Thymus (tissue), 14 donors: ENCODE measurements at places on chromosomes 3 and 15.

DNA sequence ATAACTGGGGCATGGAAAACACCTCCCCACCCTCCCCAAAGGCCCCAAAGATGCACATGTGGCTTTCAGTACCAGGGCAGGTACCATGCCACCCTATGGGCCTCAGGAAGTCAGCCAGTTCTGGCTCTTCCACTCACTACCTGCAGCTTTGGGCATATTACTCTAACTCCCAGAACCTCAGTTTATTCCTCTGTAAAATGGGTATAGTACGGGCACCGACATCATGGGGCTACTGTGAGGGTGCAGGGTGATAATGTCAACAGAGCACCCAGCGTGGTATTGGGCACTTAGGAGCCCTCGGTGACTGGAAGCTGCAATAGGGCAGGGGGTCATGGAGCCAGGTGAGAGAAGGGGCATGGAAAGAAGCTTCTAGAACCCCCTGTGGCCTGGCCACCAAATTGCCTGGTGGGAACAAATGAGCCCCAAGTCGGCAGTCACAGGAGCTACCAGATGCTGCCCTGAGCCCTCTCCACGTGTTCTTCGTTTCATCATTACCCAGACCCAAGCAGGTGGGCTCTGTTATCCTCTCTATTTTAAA is 512.1 kb downstream of the SHQ1 start:
- DNase-seq: no peak

GRCh38 chr3:16395212-16395611 is 118.3 kb downstream of the RFTN1 start:
- no peak for DNase-seq

GRCh38 chr3:172102883-172103310 is 63.5 kb downstream of the FNDC3B start:
- no peak for DNase-seq

DNA sequence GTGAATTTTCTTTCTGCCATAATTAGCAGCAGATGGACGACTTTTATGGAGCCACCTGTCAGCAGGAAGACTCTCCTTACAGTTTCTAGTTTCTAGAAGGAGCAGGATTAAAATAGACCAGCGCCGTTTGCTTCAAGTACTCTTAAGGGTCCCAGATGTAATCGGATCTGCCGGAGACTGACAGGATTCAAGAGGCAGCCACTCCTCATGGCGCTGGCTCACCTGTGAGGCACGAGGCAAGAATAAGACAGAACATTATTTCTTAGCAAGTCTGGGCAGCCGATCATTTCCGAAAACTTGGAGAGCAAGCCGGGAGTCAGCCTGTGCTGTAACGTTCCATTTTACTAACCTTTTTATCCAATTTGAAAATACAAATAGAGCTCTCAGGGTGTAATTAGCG is 410.4 kb upstream of the RORA start:
- no peak for DNase-seq

DNA sequence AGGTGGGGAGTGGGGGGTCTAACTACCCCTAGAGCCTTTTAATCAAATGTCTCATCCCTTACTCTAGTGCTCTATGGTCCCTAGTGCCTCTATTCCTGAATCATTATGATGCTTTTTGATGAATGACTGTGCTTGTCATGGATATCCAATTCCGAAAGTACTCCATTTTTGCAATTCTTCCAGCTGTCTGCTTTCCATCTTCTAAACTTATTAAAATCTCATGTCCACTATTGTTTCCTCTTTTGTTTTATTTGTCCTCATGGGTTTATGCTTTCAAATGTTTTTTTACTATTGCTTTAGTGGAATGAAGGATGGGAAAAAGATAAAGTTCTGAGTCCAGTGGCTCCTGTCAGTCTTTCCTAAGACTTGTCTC is 77.2 kb upstream of the KCNMB2 start:
- DNase-seq: no peak

- no peak for DNase-seq
Observed at GRCh38 chr15:99306694-99307338, 55.5 kb downstream of the LRRC28 start.

DNA sequence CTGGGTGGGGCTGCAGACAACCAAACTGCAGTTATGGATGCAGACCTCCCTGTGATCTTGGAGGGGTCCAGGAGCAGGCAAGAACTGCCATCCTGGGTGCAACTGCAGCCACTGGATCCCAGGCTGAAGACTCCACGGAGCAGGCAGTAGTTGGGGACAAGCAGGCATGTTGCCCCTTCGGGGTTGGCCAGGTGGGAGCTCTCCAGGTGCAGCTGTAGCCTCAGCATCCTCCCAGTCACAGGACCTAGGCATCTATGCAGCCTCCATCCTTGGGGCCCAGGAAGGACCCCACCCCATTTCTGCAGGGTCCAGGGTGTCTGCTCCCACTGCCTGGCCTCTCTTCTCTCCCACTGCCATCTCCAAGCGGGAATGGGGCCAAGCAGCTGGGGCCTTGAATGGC is 322.2 kb upstream of the RBMS3 start:
- DNase-seq: no peak

GRCh38 chr15:61613729-61614128 is 384.6 kb upstream of the RORA start:
- DNase-seq: no peak

DNA sequence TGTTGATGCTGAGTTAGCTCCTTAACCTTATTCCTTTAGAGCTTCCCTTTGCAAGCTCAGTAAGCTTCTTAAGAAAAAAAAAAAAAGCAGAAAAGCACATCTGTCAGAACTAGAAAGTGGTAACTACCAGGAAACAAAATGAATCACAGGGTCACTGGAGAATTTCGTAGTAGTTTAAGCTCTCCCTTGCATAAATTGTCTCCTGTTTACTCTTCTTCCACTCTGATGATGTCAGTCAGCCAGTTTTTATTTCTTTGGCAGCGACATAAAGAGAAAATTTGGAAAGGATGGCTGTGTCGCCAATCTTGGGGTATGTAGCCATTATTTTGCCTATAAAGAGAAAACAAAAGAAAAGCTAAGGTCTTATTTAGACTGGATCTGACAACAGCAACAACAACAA is 3.2 kb upstream of the GABRR3 start:
- no peak for DNase-seq

- no peak for DNase-seq
Observed at GRCh38 chr3:123609063-123609462, 24.2 kb upstream of the HACD2 start.

GRCh38 chr3:101070799-101071121 is 77.5 kb upstream of the ABI3BP start:
- DNase-seq: no peak

GRCh38 chr15:68057034-68057433 is 2.9 kb downstream of the PIAS1 start:
- DNase-seq: no peak

DNA sequence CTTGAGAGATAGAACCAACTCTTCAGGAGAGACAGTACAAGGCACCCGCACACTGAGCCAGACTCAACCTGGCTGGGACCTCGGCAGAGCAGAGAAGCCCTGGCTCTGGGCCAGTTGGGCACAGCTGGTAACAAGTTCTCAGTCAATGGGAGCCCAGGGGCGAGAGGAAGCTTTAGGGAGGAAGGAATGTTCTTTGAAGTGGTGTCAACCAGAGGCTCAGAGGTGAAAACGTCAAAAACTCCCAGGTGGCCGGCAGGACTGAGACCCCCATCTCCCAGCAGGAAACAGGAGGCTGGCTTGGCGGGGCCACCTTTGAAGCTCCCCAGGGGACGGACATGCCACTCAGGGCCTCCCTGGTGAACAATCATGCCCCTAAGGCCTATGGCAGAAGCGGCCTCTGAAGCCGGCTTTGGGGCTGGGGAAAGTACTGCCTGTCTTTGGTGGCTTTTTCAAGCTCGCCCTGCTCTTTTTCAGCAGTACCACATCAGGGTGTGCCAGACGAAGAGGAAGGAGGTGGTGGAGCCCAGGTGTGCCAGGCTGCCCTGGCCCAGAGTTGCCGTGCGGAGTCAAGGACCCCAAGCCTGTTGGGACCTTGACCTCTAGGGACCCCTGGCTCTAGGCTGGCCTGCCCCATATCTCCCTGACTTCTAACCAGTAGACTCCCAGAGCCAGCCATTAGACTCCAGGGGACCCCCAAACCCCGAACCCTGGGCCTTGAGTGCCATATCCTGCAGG is 16.7 kb upstream of the TBC1D21 start:
- no peak for DNase-seq

DNA sequence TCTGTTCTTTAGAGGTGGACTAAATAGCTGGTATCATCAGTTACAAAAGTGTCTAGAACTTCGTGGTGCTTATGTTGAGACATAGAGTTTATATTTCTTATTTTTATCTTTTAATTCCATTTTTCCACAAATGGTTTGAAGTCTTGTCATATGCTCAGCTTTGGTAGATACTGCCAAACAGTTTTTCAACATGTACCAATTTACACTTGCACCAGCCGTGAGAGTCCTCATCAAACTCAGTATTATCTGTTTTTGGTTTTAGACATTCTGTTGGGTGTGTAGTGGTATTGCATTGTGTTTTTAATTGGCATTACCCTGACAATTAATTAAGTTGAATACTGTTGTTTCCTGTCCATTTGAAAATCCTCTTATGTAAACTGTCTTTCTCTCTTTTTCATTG is 16.7 kb downstream of the ISLR2 start:
- DNase-seq: no peak

GRCh38 chr15:74725845-74726773 is 781 bp upstream of the CYP1A1 start:
- DNase-seq: no peak

- DNase-seq: no peak
Observed at GRCh38 chr3:72176537-72177041, 391.6 kb upstream of the PROK2 start.

DNA sequence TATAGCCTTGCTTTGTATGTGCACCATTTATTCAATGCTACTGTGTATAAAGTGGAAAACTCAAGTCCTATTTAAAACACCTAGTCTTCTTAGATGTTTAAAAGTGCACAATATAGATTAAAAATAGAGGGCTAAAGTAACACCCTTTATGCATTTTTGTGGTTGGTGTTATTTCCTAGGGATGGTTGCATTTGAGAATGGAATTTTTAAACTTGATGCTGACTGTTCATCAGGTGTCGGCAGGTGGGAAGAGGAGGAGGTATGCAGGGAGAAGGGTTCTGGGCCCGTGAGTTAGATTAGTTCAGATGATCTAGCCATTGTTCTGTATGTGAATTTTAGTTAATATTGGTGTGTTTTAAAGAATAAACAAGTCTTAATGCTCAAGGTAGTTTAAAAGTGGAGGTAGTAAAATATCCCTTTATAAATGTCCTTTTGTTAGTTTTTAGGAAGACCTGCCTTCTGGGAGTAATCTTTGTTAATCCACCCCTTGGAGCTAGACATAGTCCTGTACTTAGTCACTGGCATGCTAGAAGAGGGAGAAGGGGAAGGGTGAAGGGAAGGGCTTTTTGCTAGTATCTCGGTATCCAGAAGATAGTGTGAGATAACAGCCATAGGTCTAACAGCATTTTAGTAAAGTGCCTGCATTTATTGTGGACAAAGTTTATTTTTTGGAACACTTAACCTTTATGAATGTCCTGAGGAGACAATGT is 8.1 kb upstream of the SRPRB start:
- DNase-seq: no peak

DNA sequence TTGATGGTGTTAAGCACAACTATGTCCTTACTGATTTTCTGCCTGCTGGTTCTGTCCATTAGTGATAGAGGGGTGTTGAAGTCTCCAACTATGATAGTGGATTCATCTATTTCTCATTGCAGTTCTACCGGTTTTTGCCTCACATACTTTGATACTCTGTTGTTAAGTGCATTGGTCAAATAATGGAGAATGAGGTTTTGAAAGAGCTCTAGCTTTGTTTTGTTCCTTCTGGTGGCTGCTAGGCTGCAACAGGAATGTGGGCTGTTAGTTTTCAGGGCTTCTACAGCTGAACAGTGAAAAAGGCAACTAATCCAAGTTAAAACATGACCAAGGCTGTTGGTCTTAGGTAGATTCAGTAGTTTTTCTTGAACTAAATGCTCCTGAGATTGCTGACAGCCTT is 62.6 kb downstream of the BTD start:
- DNase-seq: no peak

DNA sequence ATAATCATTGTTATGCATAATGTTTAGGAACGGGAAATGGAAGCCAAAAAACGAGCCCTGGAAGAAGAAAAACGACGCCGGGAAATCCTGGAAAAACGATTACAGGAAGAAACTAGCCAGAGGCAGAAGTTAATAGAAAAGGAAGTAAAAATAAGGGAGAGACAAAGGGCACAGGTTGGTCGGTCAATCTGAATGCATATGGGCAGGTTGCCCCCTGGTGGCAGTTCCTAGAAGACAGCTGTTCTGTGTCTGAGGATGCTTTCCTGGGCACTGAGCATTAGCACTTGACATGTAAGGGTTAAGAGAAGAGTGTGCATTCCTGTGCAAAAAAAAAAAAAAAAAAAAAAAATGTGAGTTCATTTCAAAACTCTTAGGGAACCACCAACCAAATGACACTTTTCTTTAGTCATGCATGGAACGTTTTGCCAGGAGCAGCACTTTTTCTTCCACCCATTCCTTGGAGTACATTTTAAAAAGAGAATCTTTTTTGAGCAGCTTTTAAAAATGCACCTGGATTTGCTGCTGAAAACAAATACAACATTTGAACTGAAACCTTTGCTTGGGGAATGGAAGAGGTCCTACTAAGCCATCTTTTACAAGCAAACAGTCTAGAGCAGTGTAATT is 11.1 kb upstream of the ABHD10 start:
- DNase-seq: peak; percentile 75

DNA sequence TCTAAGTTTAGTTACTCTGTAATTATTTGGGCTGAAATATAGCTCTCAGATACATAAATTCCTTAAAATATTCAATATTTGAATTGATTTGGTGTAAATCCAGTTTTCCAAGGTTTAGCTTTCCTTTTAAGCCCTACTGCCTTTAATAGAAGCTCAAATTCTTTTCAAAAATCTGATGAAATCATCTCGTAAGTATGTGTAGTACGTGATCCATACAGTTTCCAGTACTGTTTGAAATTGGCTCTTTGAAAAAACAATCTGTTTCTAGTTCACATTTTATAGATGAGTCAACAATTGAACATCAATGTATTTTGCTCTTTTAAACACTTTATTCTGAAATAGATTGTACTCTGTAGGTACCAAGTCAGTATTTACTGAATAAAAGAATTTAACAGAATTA is 84.2 kb downstream of the LRRC49 start:
- no peak for DNase-seq

GRCh38 chr3:45746777-45747622 is 49.3 kb downstream of the SLC6A20 start:
- DNase-seq: no peak

- DNase-seq: no peak
Observed at GRCh38 chr3:48684054-48684349, 1.7 kb downstream of the NCKIPSD start.
